H7 (cell line): ENCODE measurements at places on chromosomes 5 and 9.
A peak's percentile ranks its signal among the peaks of the same experiment; 100 is the strongest.

DNA sequence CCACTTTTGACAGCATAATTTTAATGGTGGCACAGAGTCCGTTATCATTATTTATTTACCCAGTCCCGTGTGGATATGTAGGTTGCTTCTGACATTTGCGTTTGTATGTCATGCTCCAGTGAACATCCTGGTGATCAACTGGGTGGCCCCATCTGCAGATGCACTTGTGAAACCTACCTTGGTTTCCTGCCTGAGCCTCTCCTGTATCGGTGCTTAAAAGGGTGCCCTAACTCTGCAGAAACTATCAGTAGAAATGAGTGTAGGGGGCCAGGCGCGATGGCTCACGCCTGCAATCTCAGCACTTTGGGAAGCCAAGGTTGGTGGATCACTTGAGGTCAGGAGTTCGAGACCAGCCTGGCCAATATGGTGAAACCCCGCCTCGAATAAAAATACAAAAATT lies 92.1 kb upstream of the IER5L start:
- peak; percentile 3 for DNase-seq

DNA sequence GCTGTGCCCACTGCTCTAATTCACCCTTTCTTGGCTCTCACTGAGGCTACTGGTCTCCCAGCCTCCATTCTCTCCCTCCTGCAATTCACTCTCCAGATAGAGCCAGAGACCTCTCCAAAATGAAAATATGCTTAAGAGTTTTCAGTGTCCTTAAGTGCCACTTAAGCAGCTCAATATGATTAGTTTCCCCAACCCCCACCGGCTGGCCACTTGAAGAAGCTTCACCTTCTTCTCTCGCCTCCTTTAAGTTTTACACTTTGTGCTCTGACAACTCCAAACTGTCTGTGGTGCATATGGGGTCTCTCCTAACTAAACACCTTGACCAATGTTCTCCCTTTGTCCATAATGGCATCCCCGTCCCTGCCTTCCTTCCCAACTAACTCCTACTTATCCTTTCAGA lies 53.4 kb downstream of the CDK5RAP2 start:
- no peak for DNase-seq

DNA sequence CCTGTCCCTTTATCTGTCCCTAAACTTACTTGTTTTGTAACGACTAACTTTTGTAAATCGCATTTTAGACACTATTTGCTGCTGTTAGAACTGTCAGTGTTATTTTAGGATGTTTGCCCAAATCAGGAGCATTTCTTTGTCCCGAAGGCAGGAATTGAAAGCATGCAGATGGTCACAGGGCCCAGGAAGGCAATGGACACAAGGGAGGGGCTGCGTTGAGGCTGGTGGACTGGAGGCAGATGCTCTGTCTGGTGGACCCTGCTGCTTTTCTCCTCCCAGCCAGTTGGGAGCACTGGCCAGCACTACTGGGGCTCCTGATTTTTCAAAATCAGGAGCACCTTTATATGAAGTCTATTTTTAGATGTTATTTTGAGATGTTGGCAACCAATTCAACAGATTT lies 31.7 kb downstream of the DOCK2 start:
- DNase-seq: no peak

DNA sequence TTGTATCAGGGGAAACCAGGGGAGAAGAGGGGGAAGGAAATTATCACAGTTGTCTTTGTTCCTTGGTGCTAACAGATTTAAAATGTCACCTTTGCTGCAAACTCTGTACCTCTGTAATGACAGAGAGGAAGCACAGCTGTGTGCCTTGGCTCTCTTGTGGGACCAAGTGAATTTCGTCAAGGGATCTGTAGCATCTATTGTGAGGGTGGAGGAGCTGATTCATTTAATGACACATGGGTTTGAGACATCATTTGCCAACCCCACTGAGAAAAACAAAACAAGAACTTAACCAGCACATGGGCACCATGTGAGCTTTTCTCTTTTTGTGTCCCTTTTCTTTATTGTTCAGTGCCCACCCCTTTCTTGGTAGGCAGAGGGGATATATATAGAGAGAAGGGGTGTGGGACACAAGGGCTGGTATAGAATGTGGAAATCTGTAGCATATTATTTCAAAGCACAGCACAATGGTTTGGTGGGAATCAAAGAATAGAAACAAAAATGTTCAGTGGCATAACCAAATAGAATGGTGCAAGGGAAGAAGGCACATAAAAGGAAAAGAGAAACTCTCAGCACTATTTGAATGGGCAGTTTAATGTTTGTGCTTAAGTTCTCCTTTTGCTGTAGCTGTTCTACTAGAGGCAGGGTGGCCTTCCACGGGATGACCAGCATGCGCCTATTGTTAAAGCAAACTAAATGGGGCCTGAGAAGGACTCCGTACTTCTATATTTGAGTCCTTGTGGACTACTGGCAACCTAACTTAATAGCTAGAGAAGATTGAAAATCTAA lies 63.3 kb downstream of the LIX1 start:
- DNase-seq: no peak

GRCh38 chr5:155293605-155294178 lies 280.1 kb downstream of the KIF4B start:
- DNase-seq: no peak

DNA sequence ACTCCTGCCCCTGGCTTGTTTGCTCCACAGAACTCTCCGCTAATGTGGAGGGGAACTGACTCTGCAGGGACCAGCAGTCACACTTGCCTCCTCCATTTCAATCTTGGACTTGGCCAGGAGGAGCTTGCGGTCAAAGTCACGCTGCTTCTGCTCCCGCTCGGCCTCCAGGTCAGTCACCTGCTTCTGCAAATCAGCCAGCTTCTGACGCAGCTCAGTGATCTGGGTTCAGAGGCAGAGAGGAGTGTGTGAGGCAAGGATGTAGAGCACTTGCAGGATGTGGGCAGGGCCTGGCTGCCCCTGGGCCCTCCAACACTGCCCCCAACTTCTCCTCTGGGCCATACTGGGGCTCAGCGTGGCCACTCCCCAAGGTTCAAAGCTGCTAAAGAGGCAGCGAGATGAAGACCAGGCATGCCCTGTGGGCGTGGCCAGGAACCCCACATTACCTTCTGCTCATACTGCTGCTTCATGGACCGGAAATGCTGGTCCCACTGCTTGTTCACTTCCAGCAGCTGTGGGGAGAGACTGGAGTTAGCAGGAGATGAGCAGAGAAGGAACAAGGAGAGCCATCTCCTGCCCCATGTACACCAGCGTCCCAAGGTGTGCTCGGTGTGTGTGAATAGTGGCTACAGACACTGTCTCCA lies 22.2 kb downstream of the GPX3 start:
- no peak for DNase-seq

- DNase-seq: no peak
These were observed 161.3 kb downstream of the SNCAIP start for GRCh38 chr5:122473138-122473843.

DNA sequence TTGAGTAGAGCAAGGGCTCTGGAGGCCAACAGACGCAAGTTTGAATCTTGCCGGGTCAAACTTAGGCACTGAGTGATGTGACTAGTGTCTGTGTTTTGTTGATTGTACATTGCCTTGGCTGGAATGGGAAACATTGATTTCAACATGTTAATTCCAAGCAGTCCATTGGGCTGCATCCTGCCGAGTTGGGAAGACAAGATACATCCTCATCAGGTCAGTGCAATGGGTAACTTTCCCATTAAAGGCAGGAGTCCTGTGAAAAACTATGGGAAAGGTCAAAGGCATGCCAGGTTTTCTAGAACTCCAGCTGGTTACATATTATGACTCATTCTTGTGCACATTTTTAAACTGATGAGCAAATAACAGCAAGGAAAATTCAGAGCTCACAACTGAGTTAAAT lies 126.5 kb upstream of the ABCA1 start:
- DNase-seq: no peak

DNA sequence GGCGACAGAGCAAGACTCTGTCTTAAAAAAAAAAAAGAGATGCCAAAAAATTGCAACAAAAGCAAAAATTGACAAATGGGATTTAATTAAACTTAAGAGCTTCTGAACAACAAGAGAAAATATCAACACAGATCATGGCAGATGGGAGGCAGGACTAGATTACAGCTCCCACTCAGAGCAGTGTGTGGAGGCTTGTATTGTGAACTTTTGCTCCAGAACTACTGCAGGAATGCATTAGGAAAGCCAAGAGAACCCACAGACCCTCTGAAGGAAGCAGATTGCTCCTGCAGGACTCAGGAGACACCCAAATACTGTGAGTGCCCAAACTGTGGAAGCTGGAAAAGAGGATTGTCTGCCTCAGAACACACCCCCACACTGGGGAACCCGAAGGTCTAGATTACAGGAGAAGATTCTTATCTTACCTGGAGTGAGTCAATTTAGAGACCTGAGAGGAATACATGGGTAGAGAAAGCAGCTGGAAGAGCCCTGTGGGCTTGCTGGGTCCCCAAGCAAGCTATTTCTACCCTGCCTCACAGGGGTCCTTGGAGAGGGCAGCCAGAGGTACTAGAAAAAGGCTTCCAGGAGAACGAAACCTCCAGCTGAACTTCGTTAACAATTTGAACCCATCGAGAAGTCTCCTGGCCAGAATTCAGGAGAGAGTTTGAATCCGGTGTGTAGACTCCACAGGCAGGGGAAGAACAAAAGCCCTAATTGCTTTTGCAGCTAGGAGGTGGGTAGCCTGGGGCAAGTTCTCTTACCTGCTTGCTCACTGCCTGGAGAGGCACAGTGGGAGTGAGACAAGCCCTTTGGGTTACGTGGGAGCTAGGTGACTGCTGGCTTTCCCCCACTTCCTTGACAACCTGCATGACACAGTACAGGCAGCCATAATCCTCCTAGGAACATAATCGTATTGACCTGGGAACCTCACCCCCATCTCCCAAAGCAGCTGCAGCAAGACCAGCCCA lies 593.4 kb upstream of the RGMB start:
- DNase-seq: no peak

- peak; percentile 16 for DNase-seq
These were observed 3.5 kb downstream of the IFNA2 start for GRCh38 chr9:21381448-21382339.

DNA sequence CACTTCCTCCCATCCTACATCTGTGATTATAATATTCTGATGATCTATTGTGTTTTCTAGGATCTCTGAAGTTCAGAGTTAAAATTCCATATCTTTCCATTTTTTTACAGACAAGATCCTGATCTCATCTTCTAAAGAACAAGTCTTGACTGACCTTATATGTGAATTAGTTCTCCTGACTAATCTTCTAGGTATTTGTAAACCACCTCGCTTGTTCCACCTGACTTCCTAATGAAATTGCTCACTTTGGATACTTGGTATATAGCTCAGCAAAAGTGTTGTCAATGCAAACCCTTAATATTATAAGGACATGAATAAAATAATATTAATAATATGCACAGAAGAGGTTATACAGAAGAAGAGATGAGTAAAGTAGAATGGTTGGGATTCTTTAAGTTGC lies 68.2 kb upstream of the NR4A3 start:
- DNase-seq: no peak

DNA sequence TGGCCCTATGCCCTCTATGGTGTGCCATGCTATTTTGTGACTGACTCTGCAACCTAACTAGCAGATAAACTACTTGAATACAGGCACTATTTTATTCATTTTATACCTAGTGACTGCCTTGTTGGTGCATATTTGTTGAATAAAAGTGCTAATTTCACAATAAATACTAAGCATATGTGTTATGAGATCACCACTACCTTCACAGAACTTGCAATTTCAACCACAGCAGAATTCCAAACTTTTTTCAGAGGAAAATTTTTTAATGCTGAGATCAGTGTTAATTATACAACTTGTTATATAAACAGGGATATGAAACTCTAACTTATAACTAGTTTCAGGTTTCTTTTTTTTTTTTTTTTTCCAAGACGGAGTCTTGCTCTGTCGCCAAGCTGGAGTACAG lies 94.8 kb downstream of the NR3C1 start:
- no peak for DNase-seq

- DNase-seq: no peak
These were observed 121.7 kb downstream of the GIN1 start for GRCh38 chr5:102998224-102998623.

- DNase-seq: no peak
These were observed 103.1 kb upstream of the TSLP start for GRCh38 chr5:110968246-110969005.

DNA sequence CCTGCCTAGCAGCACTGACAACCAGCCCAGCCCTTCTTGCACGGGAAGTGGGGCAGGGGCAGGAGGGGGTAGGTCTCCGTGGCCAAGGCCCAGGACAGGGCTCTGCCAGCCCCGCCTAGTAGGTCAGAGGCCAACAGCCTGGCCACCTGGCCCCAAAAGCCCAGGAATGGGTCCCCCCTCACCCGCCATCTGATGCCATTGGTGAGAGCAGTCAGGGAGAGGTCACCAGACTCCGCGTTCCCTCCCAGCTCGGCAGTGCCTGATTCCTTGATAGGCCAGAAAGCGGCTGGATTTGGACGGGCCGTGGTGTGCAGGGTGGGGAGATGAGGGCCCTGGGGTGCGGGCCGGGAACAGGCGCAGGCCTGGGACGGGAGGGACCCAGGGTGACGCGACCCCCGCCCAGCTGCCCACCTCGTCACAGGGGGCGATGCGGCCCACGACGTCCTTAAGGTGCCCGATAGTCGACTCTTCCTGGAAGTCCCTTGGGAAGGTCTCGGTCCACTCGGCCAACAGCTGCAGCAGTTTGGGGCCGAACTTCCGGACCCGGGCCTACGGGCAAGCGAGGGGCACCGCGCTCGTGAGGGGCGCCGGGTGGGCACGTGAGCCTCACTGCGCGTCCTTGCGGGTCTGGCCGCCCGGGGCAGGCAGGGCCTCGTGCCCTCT lies 64.5 kb upstream of the RNF130 start:
- DNase-seq: no peak

GRCh38 chr9:126595982-126596381 lies 17.7 kb upstream of the LMX1B start:
- DNase-seq: no peak
